ENCODE measurements at places on chromosomes 2 and 18.

- no peak for DNase-seq
These were observed 2.0 kb downstream of the CDH7 start for GRCh38 chr18:65752625-65753325.

- DNase-seq, result no peak
These were observed 26.6 kb downstream of the MAP4K4 start for GRCh38 chr2:101724125-101724474.

DNA sequence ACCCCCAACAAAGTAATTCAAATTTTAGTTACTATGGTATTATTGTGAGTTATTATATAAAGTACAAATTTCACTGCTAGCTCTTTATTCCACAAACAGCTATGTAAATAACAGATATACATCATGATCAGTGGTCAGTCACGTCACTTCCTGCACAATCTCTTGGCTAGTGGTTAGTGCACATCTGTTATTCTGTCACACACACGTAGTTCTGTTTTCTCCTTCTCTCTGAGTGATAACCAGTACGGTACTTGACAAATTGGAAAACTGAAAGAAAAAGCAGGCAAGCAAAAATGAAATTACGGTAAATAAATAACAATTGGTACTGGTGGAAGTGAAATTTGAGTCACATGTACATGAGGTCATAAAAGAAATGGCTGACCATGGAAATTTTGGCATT is 728.7 kb downstream of the CCDC85A start:
- no peak for DNase-seq

GRCh38 chr2:236531996-236532395 is 37.6 kb upstream of the ACKR3 start:
- no peak for DNase-seq

GRCh38 chr2:5057891-5058351 is 634.3 kb upstream of the SOX11 start:
- DNase-seq, result no peak

- DNase-seq, result no peak
These were observed 182.8 kb downstream of the NRP2 start for GRCh38 chr2:205865056-205865455.

DNA sequence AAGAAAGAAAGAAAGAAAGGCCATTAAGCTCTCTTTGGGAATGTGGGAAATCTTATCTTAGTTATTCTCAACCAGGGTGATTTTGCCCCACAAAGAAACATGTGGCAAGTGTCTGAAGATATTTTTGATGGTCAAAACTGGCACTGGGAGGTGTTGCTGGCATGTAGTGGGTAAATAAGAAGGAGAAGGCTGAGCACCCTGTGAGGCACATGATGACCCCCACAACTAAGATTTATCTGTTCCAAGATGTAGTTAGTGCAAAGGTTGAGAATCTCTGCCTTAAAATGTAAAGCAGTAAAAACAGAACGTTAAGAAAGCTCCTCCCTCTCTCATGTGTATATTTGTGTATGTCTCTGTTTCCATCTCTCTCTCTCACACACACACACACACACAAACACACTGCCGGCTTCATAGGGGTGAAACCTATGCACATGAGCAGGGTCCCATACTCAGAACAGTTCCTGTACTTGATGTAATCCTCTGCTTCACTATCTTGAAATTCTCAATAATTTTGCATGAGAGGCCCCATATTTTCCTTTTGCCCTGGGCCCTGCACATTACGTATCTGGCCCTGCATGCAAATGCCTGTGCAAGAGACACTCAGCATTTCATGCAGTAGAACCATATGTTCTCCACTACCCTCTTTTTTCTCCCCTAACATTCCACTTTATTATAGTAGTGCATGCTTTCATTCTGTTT is 94.3 kb downstream of the MREG start:
- no peak for DNase-seq

- DNase-seq, result no peak
These were observed 688.9 kb upstream of the NRXN1 start for GRCh38 chr2:51720826-51721225.

DNA sequence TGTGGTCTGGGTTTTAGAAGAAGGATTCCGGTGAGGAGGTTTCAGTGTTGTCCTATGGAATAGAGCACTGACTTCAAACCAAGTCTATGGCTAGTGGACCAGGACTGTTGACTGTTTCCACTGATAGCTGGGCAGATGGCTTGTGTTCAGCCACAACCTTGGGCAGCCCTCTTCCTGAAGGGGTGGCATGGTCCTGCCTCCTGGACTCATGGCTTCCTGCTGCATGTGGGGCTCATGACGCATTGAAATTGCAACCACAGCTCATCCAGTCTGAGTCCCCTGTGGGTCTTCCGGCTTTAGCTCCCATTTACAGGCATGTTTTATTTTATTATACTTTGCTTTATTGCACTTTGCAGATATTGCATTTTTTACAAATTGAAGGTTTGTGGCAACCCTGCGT is 105.0 kb downstream of the B3GNT2 start:
- no peak for DNase-seq

Data from dermis blood vessel endothelial cell (primary cell).